ENCODE measurements at places on chromosomes 2 and 18. TPM values are rescaled to one million over a fixed set of nuclear protein-coding genes. Genes with fewer than 3 reads are reported as not detected.

Gene RIF1
- 134 TPM for total RNA-seq

DNA sequence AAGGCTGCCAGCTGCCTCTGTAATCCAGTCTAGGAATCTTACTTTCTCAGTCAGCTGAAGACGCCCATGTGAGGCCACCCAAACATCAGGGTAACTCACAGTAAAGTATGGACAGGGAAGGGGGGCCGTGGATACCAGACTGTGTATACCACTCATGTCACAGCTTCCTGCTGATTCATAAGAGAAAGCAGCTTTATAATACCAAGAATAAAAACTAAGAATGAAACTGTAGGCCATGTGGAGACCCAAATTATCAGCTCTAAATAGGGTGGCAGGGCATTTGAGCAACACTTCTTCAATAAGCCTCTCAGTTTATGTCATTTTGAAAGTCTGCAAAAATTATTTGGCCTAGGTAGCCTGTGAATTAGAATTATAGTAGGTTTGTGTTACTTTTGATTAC lies 115.0 kb upstream of the CDCA7 start:
- H3K27ac ChIP-seq = no peak overlapping the region
- H3K36me3 ChIP-seq = no peaks in the 10 kb centered on the region
- H3K27me3 ChIP-seq = no peaks in the 10 kb centered on the region
- DNase-seq = no peak
- peaks cover 23% of the 10 kb centered on the region for H3K4me1 ChIP-seq
- H3K4me3 ChIP-seq = no peak overlapping the region

Gene NETO1
- total RNA-seq = 20.7 TPM

Gene RRM2
- total RNA-seq = 118 TPM

Gene GNAL
- total RNA-seq = 21.2 TPM

Gene SP140L
- total RNA-seq = 1.7 TPM

DNA sequence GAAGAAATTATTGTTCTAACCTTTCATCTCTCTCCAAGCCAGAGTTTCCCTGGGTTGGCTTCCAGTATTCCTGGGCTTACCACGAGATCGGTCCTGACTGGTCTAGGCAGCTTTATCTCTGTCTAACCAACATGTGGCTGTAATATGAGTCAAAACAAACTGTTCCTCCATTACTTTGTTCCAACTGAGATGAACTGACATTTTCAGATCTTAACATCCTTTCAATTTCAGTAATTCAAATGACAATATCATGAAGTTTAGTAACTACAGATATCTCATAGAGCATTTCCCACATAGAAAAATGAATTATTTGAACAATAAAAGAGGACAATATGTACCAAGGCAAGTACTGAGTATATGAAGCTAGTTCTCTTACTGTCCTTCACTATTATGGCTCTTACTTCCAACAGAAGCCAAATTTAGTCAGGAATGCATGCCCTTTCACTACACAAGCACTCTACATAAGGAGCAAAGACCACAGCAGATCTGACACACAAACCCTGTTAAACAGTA lies 15.5 kb downstream of the SLC25A12 start:
- no peaks in the 10 kb centered on the region for H3K36me3 ChIP-seq
- no peak for DNase-seq
- H3K4me3 ChIP-seq = no peak overlapping the region
- no peaks in the 10 kb centered on the region for H3K27me3 ChIP-seq

Gene UGT1A8
- total RNA-seq = not detected

DNA sequence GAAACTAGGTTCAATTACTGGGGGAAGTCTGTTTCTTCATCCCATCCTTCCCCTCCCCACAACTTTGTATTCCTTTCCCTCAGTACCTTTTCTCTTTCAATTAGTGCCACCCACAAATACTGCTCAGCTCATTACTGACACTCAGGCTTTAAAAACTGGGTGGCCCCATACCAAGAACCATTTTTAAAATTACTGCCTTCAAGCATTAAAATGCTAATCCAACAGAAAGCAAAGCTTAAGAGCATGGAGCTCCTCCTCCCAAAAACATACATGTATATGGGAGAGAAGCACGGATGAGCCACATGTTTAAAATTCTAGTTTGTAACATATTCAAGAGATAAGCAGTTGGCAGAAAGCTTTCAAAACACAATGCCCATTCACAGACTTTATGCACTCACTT lies 44.0 kb downstream of the IRS1 start:
- H3K27me3 ChIP-seq = no peaks in the 10 kb centered on the region
- H3K4me1 ChIP-seq = peaks cover 25% of the 10 kb centered on the region
- H3K4me3 ChIP-seq = no peak overlapping the region
- no peak overlapping the region for H3K27ac ChIP-seq
- H3K36me3 ChIP-seq = no peaks in the 10 kb centered on the region
- no peak for DNase-seq

DNA sequence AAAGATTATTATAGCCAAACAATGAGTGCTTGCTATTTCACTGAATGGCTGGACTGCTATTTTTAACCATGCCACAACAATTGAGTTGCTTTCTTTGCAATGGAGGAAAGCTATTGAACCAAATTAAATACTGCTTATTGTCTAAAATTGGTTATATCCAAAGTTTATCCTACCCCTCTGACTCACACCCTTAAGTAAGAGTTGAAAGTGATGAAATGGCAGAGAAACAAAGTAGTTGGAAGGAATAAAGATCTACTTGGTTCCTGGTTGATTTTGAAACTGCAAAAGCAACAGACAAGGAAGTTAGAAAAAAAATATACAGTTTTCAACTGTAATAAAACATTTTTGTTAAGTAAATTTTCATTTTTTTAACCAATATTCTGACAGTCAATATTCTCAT lies 47.5 kb downstream of the EML4 start:
- H3K36me3 ChIP-seq = no peaks in the 10 kb centered on the region
- H3K27ac ChIP-seq = no peak overlapping the region
- H3K4me3 ChIP-seq = no peak overlapping the region

DNA sequence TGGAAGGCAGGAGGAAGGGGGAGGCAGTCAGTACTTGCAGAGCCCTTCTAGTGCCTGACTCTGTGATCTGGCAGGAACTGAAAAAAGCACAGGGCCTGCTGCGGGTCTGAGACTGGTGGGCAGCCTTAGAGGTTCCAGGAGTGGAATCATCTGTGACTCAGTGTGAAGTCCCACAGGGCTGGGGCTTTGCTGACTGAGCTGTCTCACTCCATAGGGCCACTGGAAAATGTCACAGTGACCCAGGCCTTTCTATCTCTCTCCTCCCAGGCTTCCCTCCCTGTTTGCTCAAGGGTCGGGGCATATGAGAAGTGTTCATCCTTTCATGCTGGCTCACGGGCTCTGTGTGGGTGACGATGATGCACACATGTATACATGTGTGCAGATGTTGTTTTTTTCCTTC lies 47.1 kb upstream of the ZFP36L2 start:
- H3K4me3 ChIP-seq = no peak overlapping the region
- H3K4me1 ChIP-seq = no peaks in the 10 kb centered on the region
- no peak overlapping the region for H3K27ac ChIP-seq
- no peak for DNase-seq
- no peaks in the 10 kb centered on the region for H3K36me3 ChIP-seq

DNA sequence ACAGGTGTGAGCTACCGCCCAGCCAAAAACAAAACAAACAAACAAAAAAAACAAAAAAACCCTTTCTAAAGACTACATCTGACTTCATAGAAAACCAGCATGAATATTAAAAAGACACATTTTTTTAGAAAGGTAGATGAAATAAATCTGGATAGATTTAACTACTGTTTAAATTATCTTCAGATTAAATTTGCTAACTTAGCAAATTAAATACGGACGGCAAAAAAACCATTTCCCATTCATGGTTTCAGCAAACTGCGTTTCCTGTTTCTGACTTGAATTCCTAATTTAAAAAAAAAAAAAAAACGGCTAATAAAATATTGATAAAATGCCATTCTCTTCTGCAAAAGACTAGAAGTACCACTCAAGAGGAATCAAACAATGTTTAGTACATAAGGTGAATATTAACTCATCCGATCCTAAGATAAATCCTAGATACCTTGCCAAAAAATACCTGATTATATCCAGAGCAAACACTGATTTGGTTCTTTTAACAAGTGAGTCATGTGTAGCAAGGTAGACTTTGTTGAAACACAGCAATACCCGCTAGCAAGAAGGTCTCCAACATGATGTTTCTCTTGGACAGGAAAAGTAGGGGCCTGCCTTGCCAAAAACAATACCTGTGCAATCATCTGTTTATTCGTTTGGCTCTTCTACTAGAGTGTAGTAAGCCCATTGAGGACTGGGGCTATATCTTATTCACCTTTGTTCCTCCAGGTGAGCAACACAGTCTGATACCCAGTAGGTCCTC lies 96.2 kb downstream of the BARD1 start:
- no peak for DNase-seq
- H3K36me3 ChIP-seq = no peaks in the 10 kb centered on the region
- H3K4me3 ChIP-seq = no peak overlapping the region
- H3K27ac ChIP-seq = no peak overlapping the region

- H3K4me3 ChIP-seq = no peak overlapping the region
Measured at GRCh38 chr18:56878711-56879110, 227.6 kb downstream of the WDR7 start.

Gene CDKL4
- 0.24 TPM for total RNA-seq

All from GM23338 (cell line).